ENCODE measurements at places on chromosomes 1 and 21. TPM values are rescaled to one million over a fixed set of nuclear protein-coding genes. Genes with fewer than 3 reads are reported as not detected.
A peak's percentile ranks its signal among the peaks of the same experiment; 100 is the strongest.

GSTM5 gene
- not detected for total RNA-seq

EPHB2 gene
- total RNA-seq = 0.04 TPM

FOXO6 gene
- 0.34 TPM for total RNA-seq

SLC9A1 gene
- 19.8 TPM for total RNA-seq

PAPPA2 gene
- 0.12 TPM for total RNA-seq

DSCAM gene
- not detected for total RNA-seq

PRRC2C gene
- total RNA-seq = 256 TPM

DNA sequence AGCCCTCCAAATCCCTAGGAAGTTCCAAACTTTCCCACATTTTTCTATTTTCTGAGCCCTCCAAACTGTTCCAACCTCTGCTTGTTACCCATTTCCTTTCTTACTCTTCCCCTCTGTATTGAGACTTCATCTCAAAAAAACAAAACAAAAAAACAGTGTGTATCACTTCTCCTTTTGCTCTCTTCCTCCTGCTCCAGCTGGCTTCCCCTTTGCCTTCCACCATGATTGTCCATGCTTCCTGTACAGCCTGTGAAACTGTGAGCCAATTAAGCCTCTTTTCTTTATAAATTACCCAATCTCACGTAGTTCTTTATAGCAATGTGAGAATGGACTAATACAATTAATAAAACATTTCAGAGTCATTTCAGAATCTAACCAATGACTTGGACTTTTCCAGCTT is 69.6 kb upstream of the KRTAP19-8 start:
- no peak for DNase-seq
- H3K27me3 ChIP-seq = no peaks in the 10 kb centered on the region
- no peak overlapping the region for H3K4me3 ChIP-seq
- no peak overlapping the region for H3K27ac ChIP-seq

- H3K4me3 ChIP-seq = peak overlapping the region; percentile 18
- no peak for DNase-seq
- no peaks in the 10 kb centered on the region for H3K27me3 ChIP-seq
- peak overlapping the region; percentile 85 for H3K27ac ChIP-seq
- peaks cover 79% of the 10 kb centered on the region for H3K4me1 ChIP-seq
Measured at GRCh38 chr1:155969377-155969791, 9.0 kb downstream of the ARHGEF2 start.

GRCh38 chr1:45880930-45881329 is 77.5 kb downstream of the MAST2 start:
- H3K27me3 ChIP-seq = no peaks in the 10 kb centered on the region
- H3K36me3 ChIP-seq = no peaks in the 10 kb centered on the region
- DNase-seq = no peak
- no peaks in the 10 kb centered on the region for H3K4me1 ChIP-seq
- H3K27ac ChIP-seq = no peak overlapping the region

DNA sequence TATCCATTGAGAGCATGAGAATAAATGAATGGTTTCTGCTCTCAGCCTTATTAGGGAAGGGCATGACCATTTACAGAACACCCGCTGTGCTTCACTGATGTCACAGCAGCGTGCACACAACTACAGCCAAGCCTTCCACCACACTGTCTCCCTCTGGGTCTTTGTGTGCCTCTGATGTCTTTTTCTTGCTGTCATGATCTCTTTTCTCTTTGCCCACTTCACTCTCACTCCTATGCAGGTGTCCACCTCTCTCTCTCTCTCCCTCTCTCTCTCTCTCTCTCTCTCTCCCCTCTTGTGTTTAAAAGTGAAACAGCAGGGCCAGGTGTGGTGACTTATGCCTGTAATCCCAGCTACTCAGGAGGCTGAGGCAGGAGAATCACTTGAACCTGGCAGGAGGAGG is 232.5 kb upstream of the JUN start:
- H3K27me3 ChIP-seq = peaks cover 3% of the 10 kb centered on the region
- peaks cover 9% of the 10 kb centered on the region for H3K36me3 ChIP-seq
- DNase-seq = no peak
- no peak overlapping the region for H3K4me3 ChIP-seq

- DNase-seq = peak; percentile 6
- H3K27me3 ChIP-seq = peaks cover 54% of the 10 kb centered on the region
- no peaks in the 10 kb centered on the region for H3K36me3 ChIP-seq
Measured at GRCh38 chr1:165543532-165544438, at the start of gene LRRC52. LRRC52 (plus strand) TSS chr1:165544000; CDS start chr1:165544297, 297 bp downstream.

GRCh38 chr1:190226006-190226405 is 251.7 kb downstream of the BRINP3 start:
- H3K4me3 ChIP-seq = no peak overlapping the region
- H3K36me3 ChIP-seq = no peaks in the 10 kb centered on the region
- H3K27me3 ChIP-seq = no peaks in the 10 kb centered on the region
- no peak for DNase-seq
- no peak overlapping the region for H3K27ac ChIP-seq

GRCh38 chr1:26278724-26279455 is 996 bp upstream of the SH3BGRL3 start:
- no peaks in the 10 kb centered on the region for H3K27me3 ChIP-seq
- peaks cover 80% of the 10 kb centered on the region for H3K4me1 ChIP-seq
- H3K4me3 ChIP-seq = peak overlapping the region; percentile 91

- H3K4me3 ChIP-seq = no peak overlapping the region
- H3K27ac ChIP-seq = no peak overlapping the region
- H3K36me3 ChIP-seq = no peaks in the 10 kb centered on the region
- no peaks in the 10 kb centered on the region for H3K27me3 ChIP-seq
- no peak for DNase-seq
Measured at GRCh38 chr1:218642033-218642948, 297.2 kb downstream of the TGFB2 start.

GRCh38 chr1:34529935-34530859 is 224.7 kb upstream of the GJB5 start:
- H3K4me1 ChIP-seq = no peaks in the 10 kb centered on the region
- H3K27me3 ChIP-seq = peaks cover 28% of the 10 kb centered on the region
- no peak overlapping the region for H3K4me3 ChIP-seq
- no peak overlapping the region for H3K27ac ChIP-seq
- H3K36me3 ChIP-seq = no peaks in the 10 kb centered on the region

- H3K36me3 ChIP-seq = no peaks in the 10 kb centered on the region
- H3K4me1 ChIP-seq = no peaks in the 10 kb centered on the region
- no peak overlapping the region for H3K4me3 ChIP-seq
Measured at GRCh38 chr1:44485229-44485933, 80.3 kb downstream of the RNF220 start.

DNA sequence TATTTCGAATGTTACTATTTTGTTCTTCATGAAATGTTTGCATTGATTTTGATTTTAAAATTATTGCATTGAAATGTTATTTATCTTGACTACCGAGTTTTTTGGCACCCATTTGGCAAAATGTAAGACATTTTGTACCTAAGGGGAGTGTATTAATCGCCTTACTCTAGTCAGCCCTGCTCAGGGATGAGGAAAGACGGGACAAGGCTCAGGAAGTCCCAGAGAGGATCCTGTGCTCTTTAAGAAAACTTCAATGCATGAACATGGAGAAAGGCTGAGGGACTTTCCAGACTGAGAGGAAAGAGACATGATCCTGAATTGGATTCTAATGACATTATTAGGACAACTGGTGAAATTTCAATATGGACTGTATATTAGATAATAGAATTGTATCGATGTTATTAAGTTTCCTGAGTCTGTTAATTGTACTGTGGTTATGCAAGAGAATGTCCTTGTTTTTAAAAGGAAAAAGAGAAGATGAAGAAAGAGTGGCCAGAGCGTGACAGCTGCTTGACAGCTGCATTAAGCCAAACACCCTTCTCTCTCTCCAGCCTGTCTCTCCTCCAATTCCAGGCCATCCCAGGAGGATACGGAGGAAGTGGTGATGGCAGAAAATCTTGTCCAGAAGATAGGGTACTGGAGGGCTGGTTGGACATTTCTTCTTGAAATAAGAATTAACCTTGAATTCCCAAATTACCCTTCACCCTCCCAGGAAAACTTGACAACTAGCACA is 66.0 kb downstream of the PLEKHA6 start:
- no peaks in the 10 kb centered on the region for H3K36me3 ChIP-seq
- no peak overlapping the region for H3K4me3 ChIP-seq
- peaks cover 8% of the 10 kb centered on the region for H3K27me3 ChIP-seq

All from activated naive CD8-positive, alpha-beta T cell treated with anti-CD3 and anti-CD28 coated beads for 36 hours (primary cell).